ENCODE measurements at places on chromosomes 7 and 10. TPM values are rescaled to one million over a fixed set of nuclear protein-coding genes. Genes with fewer than 3 reads are reported as not detected.

Gene THSD7A
- total RNA-seq = 31.6 TPM

Gene CALN1
- not detected for total RNA-seq

Gene TAS2R41
- total RNA-seq = not detected

Gene TFAM
- total RNA-seq = 12.7 TPM

Gene CALML5
- total RNA-seq = not detected

Gene EPO
- total RNA-seq = not detected

Gene AKR1C8
- not detected for total RNA-seq

Gene VIPR2
- not detected for total RNA-seq

Gene SLC26A3
- not detected for total RNA-seq

Gene NET1
- 48.1 TPM for total RNA-seq

Data from glomerular endothelial cell (primary cell).